Pancreas (tissue), 10 donors: ENCODE measurements at places on chromosomes 2 and 18.

DNA sequence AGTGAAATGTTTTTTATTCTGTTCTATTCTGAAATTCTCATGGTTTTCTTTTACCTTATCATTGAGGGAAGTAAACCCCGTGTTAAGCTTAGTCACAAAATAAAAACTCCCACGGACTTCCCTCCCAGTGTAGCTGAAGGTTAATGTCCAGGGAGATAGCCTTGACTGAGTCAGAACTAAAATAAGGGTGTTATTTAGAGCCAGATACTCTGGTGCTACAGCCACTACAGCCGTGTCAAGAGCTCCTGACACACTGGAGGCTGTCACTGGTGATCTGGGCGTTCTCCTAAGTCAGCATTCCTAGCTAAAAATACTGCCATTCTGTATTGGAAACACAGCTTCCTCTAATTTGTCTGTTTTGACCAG lies 82.0 kb upstream of the RANBP2 start:
- DNase-seq: peak; percentile 44

DNA sequence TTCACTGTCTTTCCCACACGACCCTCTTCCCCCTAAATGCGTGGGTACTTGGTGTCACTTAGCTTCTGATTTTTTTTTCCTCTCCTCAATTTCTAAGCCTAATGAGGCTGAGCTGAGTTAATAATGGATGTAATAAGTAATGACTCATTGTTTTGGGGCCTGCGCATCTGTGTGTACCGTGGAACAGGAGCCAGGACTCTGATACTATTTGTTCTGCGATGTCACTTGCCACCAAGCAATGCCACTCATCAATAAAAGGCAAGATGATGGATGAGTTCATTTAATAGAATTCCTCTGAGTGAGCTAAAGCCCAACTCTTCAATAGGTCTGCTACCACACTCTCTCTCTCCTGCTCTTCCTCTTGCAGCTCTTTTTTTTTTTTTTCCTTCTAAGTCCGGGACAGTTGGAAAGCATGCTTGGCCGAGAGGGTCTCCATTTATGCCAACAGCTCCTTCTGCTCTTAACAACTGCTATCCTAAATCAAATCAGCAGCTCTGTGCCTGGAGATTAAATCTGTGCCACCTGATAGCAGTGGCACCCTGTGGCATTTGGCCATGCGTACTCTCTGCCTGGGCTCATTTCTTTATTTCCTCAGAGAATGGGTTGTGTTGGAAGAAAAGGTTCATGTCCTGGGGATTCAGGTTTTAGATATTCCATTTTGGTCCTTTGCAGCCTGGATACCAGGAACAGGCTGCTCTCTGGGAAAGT lies 1284.2 kb upstream of the PIK3C3 start:
- no peak for DNase-seq

DNA sequence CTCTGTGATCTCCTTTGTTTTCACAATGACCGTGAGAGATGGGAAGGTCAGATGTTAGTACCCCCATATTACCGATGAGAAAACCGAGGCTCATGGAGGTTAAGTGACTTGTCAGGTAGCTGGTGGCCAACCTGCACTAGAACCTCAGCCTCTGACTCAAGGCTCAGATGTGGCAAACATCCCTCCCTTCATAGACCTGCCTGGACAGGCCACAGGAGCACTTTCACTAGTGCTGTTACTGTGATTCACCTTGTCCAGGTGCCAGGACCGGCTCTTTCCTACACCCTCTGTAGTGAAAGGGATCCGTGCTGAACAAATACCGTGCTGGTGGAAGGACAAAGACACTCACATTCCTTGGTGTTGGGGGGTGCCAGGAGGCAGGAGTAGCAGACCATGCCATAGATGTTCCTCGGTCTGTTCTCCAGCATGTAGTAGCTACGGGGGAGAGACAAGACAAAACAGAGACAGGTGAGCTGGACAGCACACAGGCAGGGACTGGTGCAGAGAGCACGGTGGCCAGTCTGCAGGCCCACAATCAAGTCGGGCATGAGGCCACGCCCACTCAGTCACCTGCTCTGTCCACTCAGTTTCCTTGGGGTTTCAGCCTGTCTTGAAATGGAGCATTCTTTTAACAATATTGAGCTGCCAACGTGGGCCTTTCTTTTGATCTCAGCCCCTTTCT lies 65.9 kb downstream of the EDAR start:
- DNase-seq: no peak

GRCh38 chr18:49588971-49589370 lies 27.1 kb downstream of the LIPG start:
- no peak for DNase-seq
